ENCODE measurements at places on chromosomes 3 and 15.
A peak's percentile ranks its signal among the peaks of the same experiment; 100 is the strongest.

- no peak overlapping the region for H3K4me3 ChIP-seq
- H3K4me1 ChIP-seq: no peaks in the 10 kb centered on the region
- no peaks in the 10 kb centered on the region for H3K27me3 ChIP-seq
- no peak overlapping the region for H3K27ac ChIP-seq
- H3K36me3 ChIP-seq: no peaks in the 10 kb centered on the region
Measured at GRCh38 chr15:80932513-80932815, 57.2 kb downstream of the MESD start.

- H3K27me3 ChIP-seq: no peaks in the 10 kb centered on the region
- DNase-seq: no peak
- no peaks in the 10 kb centered on the region for H3K4me1 ChIP-seq
- H3K36me3 ChIP-seq: no peaks in the 10 kb centered on the region
- H3K4me3 ChIP-seq: no peak overlapping the region
Measured at GRCh38 chr15:66630801-66631351, 65.1 kb upstream of the LCTL start.

DNA sequence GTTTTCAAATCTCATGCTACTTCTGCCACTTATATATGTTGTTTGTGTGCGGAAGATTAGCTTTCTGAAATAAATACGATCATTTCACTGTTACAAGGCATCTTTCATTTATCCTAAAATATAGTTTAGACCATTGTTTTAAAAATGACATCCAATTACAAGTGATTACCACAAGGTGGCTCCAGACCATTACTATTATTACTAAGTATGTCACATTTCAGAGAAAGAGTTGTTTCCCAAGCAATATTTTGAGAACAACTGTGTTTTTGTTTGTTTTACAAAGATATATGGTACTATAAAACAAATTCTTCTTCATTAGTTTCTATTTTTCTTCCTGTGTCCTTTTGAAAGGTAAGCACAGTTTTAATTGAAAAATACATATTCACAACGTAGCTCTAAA, 136.0 kb upstream of the RAP2B start:
- H3K27me3 ChIP-seq: no peaks in the 10 kb centered on the region
- peak; percentile 31 for DNase-seq
- H3K4me1 ChIP-seq: no peaks in the 10 kb centered on the region
- H3K36me3 ChIP-seq: no peaks in the 10 kb centered on the region

GRCh38 chr3:12349895-12350811, 61.3 kb downstream of the PPARG start:
- H3K4me3 ChIP-seq: no peak overlapping the region
- no peak for DNase-seq
- no peaks in the 10 kb centered on the region for H3K36me3 ChIP-seq
- no peaks in the 10 kb centered on the region for H3K27me3 ChIP-seq
- no peaks in the 10 kb centered on the region for H3K4me1 ChIP-seq

DNA sequence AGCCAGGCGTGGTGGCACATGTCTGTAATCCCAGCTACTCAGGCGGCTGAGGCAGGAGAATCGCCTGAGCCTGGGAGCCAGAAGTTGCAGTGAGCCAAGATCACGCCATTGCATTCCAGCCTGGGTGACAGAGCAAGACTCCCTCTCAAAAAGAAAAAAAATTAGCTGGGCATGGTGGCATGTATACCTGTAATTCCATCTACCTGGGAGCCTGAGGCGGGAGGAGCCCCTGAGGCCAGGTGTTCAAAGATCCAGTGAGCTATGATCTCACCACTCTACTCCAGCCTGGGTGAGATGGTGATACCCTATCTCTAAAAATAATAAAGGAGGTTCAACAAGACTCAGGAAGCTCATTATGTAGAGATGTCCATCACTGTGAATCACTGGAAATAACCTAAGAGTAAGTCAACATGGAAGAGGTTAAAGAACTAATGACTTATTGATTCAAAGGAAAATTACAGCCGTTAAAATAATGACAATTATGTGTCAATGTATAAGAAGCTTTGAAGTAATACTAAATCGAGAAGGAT, 19.8 kb upstream of the RAB7A start:
- H3K4me3 ChIP-seq: no peak overlapping the region
- H3K36me3 ChIP-seq: no peaks in the 10 kb centered on the region
- no peak for DNase-seq
- H3K27me3 ChIP-seq: no peaks in the 10 kb centered on the region
- no peak overlapping the region for H3K27ac ChIP-seq

- H3K4me3 ChIP-seq: no peak overlapping the region
- no peaks in the 10 kb centered on the region for H3K27me3 ChIP-seq
- H3K36me3 ChIP-seq: no peaks in the 10 kb centered on the region
- DNase-seq: no peak
- no peaks in the 10 kb centered on the region for H3K4me1 ChIP-seq
Measured at GRCh38 chr3:106376016-106376570, 507.3 kb upstream of the CBLB start.

DNA sequence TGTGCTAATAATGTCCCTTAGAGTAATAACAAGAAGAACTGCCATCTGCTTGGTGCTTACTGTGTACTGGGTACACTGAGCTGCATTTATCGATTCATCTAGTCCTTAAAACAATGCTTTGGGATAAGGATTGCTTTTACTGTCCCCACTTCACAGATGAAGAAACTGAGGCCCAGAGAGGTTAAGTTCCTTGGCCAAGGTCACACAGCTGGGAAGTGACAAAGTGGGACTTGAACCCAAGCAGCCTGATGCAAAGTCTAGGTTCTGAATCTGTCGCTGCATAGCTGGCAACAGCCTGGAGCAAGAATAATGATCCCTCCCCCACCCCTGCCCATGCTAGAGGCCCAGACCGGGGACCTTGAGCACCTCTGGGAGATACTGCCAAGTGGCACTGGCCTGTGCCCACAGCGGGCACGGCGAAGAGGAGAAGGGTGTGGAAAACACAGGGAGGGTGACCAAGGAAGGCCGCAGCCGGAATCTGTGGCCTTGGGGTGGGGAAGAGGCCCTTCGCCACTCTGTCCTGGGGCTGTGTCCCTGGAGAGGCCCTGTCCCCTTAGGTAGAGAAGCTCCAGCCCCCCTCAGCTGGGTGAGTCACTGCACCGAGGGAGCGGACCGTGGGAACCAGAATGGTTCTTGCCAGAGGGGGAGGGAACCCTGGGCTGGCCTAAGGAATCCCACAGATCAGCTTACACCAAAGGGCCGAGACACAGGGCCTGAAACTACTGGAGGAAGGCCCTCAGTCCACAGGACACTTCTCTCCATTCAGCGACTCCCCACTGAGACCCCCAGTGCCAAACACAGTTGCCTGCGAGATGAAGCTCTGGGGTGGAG, 3.5 kb downstream of the PLXND1 start:
- peaks cover 19% of the 10 kb centered on the region for H3K4me1 ChIP-seq
- no peak overlapping the region for H3K27ac ChIP-seq
- H3K27me3 ChIP-seq: no peaks in the 10 kb centered on the region
- no peaks in the 10 kb centered on the region for H3K36me3 ChIP-seq
- no peak overlapping the region for H3K4me3 ChIP-seq
- DNase-seq: no peak

GRCh38 chr15:81052046-81052445, 51.3 kb downstream of the TLNRD1 start:
- no peak overlapping the region for H3K27ac ChIP-seq
- no peaks in the 10 kb centered on the region for H3K36me3 ChIP-seq
- no peak overlapping the region for H3K4me3 ChIP-seq

DNA sequence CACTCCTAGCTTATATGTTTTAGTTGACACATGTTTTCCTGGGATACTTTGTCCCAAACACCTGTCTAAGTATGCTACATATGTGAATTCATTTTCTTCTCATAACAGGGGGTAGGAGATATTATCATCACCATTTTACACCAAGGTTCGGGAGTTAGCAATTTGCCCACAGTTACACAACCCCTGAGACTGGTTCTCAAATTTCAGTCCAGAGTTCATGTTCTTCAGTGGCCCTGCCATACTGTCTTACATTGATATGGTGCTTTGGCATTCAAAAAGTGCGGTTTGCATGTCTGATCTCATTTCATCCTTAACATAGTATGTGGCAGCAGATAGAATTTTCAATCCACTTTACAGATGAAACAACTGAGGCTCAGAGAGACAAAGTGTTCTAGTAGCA, 38.4 kb downstream of the ROBO2 start:
- H3K27me3 ChIP-seq: no peaks in the 10 kb centered on the region
- no peaks in the 10 kb centered on the region for H3K4me1 ChIP-seq
- no peak overlapping the region for H3K27ac ChIP-seq
- H3K4me3 ChIP-seq: no peak overlapping the region

- no peak overlapping the region for H3K27ac ChIP-seq
- no peaks in the 10 kb centered on the region for H3K27me3 ChIP-seq
- peak; percentile 88 for DNase-seq
- peaks cover 6% of the 10 kb centered on the region for H3K4me1 ChIP-seq
Measured at GRCh38 chr15:57527382-57528091, 64.2 kb upstream of the MYZAP start.

- H3K27ac ChIP-seq: no peak overlapping the region
- DNase-seq: no peak
- no peak overlapping the region for H3K4me3 ChIP-seq
- H3K36me3 ChIP-seq: peaks cover 2% of the 10 kb centered on the region
Measured at GRCh38 chr3:184821034-184821433, 9.1 kb downstream of the VPS8 start.

GRCh38 chr15:83537606-83538005, 90.5 kb downstream of the SH3GL3 start:
- H3K27me3 ChIP-seq: no peaks in the 10 kb centered on the region
- H3K36me3 ChIP-seq: no peaks in the 10 kb centered on the region
- no peak overlapping the region for H3K4me3 ChIP-seq
- no peak for DNase-seq
- no peaks in the 10 kb centered on the region for H3K4me1 ChIP-seq

DNA sequence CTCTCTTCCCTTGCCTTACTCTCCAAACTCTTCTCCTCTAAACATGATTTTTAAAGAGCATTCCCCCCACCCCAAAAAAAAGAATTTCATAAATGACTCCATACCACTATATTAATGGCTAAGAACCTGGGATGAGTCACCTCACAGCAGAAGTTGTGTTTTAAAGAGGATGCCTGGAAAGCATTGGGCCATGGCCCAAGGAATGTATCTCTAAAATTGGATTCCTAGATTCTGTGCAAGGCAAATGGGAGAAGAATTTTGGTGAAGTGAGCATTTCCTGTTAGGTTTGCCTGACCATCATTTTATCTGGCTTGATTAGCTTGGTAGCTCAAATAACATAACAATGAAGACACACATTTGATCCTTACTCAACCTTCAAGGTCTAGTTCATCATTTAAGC, 251.4 kb downstream of the NR1D2 start:
- H3K27ac ChIP-seq: no peak overlapping the region
- no peaks in the 10 kb centered on the region for H3K36me3 ChIP-seq
- no peak for DNase-seq
- no peaks in the 10 kb centered on the region for H3K27me3 ChIP-seq
- no peaks in the 10 kb centered on the region for H3K4me1 ChIP-seq

- no peak for DNase-seq
- H3K27ac ChIP-seq: no peak overlapping the region
Measured at GRCh38 chr3:46959161-46959511, 17.4 kb downstream of the CCDC12 start.

- H3K4me1 ChIP-seq: no peaks in the 10 kb centered on the region
- no peak overlapping the region for H3K4me3 ChIP-seq
- H3K27me3 ChIP-seq: no peaks in the 10 kb centered on the region
Measured at GRCh38 chr15:77371850-77372563, 47.9 kb downstream of the PEAK1 start.

DNA sequence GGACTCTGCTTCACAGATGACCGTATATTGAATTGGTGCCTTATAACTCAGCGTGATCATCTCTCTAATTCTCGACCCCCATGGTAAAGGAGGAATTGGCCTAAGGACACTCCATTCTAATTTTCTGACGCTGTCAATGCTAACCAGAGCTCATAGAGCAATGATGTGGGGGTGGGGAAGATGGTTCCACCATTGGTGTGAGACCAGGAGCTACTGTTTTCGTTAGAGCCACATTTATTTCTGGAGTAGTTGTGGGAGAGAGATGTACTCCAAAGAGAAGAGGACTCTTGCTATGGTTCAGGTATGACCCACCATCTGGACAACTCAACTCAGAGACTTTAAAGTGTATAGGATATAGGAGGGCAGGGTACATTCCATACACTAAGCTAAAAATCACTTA, 16.3 kb downstream of the ZBTB38 start:
- no peak overlapping the region for H3K27ac ChIP-seq

DNA sequence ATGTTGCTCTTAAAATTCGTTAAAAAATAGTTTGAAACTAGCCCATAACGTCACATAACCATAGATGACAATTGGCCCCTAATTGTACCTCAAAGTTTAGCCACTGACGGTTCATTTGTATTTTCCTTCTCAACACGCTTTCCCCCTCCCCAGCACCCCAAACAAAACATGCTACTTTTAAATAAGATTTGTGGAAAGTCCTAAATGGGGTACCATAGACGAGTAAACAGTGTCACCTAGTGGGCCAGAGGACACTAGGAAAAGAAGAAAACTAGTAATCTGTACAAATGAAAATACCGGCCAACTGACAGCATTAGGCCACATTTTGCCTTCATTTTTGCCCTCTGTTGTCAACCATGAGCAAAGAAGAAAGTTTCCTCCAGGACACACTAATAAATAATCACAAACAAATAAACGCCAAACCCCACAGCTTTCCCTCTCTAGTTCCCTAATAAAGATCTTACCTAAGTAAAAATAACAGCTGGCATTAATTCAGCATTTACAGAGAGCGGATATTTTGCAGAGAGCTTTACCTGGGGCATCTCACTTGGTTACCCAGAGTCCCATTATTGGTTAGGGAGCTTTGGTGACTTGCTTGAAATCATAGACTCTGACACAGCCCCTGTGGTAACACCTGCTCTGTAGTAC, 175.1 kb upstream of the ATP11B start:
- DNase-seq: no peak
- no peaks in the 10 kb centered on the region for H3K36me3 ChIP-seq
- no peak overlapping the region for H3K4me3 ChIP-seq
- no peak overlapping the region for H3K27ac ChIP-seq
- no peaks in the 10 kb centered on the region for H3K27me3 ChIP-seq

DNA sequence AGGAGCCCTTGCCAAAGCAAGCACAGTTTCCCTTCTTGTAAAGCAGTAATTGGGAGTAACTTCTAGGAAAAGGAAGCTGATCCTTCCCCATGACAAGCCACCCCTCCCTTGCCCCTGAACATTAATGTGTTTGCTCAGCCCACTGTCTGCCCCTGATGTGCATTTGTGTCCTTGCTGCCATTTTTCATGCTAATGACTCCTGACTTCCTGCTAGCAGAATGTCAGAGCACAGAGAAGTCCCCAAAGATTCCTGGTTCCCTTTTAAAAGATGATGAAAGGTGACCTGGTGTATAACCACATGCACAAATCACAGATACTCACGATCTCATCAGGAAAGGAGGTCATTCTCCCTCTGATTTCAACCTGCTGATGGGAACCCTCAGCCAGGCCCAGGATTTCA, 44.2 kb upstream of the WNT5A start:
- H3K4me3 ChIP-seq: no peak overlapping the region
- H3K27ac ChIP-seq: no peak overlapping the region
- no peak for DNase-seq
- no peaks in the 10 kb centered on the region for H3K27me3 ChIP-seq
- no peaks in the 10 kb centered on the region for H3K36me3 ChIP-seq

GRCh38 chr15:40360015-40360414, 2.0 kb downstream of the DISP2 start:
- peaks cover 6% of the 10 kb centered on the region for H3K27me3 ChIP-seq
- DNase-seq: no peak
- no peak overlapping the region for H3K4me3 ChIP-seq

GRCh38 chr3:187935623-187936156, 190.4 kb upstream of the BCL6 start:
- peaks cover 26% of the 10 kb centered on the region for H3K4me1 ChIP-seq
- peaks cover 6% of the 10 kb centered on the region for H3K27me3 ChIP-seq
- DNase-seq: peak; percentile 78
- no peaks in the 10 kb centered on the region for H3K36me3 ChIP-seq
- H3K4me3 ChIP-seq: no peak overlapping the region

GRCh38 chr3:98525494-98525893, 2.8 kb upstream of the CLDND1 start:
- peaks cover 15% of the 10 kb centered on the region for H3K4me1 ChIP-seq
- DNase-seq: no peak
- H3K27me3 ChIP-seq: peaks cover 3% of the 10 kb centered on the region
- H3K27ac ChIP-seq: no peak overlapping the region
